ENCODE measurements at places on chromosomes 1 and 21.

GRCh38 chr1:78060857-78061563 lies 15.2 kb downstream of the GIPC2 start:
- DNase-seq, result no peak

- no peak for DNase-seq
Observed at GRCh38 chr1:16618719-16619118, 5.4 kb upstream of the NBPF1 start.

DNA sequence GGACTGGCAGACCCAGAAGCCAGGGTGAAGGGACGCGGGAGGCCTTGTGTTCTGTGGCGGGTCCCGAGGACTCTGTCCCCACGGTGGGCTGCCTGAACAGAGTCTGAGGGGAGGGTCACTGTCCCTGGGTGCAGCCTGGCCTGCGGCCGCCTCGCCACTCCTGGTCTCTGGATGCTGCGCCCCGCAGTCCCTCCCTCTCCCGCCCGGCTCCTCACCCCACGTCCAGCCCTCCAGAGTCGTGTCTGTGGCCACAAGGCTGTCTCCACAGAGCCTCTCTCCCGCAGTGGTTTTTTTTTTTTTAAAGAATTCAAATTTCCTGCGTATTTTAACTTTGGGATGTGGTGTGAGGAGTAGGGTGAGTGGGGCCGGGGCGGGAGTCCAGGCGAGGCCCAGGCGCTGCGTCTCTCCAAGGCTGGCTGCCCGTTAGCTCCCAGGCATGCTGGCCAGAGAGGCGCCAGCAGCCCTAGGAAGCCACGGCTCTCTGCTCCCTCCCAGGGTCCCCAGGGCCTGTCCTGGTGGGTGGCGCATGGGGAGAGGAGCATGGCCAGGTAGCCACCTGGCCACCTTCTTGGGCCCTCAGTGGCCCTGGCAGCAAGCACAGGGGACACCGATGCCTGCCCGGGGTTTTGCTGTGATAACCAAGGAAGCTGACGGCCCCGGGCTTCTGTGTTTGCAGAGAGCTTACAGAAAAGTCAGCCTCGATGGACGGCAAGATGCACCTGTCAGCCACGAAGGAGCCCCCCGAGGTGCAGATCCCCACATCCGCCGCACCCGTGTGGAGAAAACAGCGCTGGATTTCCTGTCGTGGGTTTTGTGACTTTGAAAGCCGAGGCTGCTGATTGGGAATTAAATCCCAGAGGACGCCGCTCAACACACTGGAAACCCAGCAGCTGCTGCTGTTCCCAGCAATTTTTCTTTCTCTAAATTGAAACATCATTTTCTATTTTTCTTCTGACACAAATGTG lies 72.8 kb downstream of the MORN1 start:
- no peak for DNase-seq

DNA sequence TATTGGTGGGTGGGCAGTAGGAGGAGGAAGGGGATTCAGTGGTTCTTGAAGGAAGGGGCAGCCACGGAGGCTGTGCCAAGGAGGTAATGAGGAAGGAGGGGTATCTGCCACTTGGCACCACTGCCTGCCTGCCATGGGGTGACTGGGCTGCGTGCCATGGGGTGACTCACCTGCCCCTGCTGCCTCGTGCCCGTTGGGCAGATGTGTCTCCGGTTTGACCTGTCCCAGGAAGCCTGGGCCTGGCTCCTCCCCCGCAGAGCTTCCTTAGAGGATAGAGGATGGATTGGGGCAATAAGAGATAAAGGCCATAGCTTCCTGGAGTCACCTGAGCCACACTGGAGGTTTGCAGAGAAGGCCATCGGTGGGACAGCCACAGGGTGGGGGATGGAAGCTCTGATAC lies 1.7 kb downstream of the PADI3 start:
- no peak for DNase-seq

- DNase-seq, result no peak
Observed at GRCh38 chr1:57674801-57675200, 250.9 kb upstream of the DAB1 start.

DNA sequence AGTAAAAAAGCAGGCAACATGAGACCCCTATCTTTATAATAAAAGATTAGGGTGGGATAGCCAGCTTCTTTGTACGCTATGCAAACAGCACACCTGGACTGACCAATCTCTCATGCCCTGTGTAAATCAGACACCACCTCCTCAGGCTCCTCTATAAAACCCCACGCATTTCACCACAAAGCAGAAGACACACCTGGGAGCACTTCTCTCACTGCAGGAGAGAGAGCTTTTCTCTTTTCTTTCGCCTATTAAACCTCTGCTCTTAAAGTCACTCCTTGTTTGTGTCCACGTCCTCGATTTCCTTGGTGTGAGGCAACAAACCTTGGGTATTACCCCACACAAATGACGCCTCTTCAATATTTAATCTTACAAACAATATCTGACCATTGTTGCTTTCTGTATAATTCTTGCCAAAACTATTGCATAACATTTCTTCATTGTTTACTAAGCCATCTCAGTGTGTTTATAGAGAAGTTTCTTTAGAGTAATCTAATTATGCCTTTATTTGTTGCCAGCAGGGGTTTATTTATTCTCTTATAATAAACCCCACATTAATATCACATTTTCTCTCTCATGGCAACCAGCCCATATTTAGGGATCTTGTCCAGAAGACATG lies 31.6 kb upstream of the NUF2 start:
- no peak for DNase-seq

GRCh38 chr21:26107429-26107828 lies 63.1 kb downstream of the APP start:
- no peak for DNase-seq

- no peak for DNase-seq
Observed at GRCh38 chr1:202105571-202106339, 17.0 kb upstream of the GPR37L1 start.
